CD4-positive, alpha-beta memory T cell (primary cell): ENCODE measurements at places on chromosomes 2 and 18. TPM values are rescaled to one million over a fixed set of nuclear protein-coding genes. Genes with fewer than 3 reads are reported as not detected.

Gene CFAP65
- not detected for total RNA-seq

Gene CSRNP3
- total RNA-seq = not detected

Gene ANKRD23
- 19.4 TPM for total RNA-seq

Gene FHL2
- 0.23 TPM for total RNA-seq

Gene XPO1
- 180 TPM for total RNA-seq

- no peak for DNase-seq
Observed at GRCh38 chr2:29780906-29781305, 140.5 kb downstream of the ALK start.

DNA sequence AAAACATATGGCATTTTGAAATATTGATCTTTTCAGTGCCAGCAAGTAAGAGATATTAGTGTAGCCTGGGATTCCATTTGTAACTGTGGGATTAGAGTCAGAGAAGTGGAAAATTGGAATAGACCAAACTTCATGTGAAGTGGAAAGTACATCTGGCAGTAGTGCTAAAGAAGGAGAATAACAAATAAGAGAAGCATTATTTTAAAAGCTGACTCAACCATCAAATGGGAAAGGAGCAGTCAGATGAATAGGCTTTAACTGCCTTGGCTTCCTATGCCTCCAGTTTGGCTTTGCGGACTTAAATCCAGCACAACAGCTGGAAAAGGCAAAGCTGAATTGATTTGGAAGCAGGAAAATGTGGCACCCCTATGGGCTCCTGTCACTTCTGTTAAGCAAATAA, 623.1 kb downstream of the TSN start:
- DNase-seq = no peak

- no peak for DNase-seq
Observed at GRCh38 chr2:38394903-38395341, 17.8 kb upstream of the ATL2 start.

DNA sequence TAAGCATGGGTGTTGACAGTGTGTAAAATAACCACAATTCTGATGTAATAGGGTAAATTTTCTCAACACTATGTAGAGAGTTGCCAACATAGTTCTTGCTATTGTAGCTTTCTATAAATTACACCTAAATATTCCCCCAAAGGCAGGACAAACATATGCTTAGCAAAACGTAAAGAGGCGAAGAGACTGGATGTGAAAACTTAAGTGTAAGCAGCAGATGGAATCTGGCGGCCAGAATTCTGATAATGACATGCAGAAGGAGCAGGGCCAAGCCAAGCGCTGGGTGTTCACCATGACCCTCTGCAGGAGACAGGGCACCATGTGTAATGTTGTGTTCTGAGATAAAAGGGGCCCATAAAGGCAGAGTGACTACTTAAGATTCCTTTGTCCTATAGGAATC, 105.2 kb upstream of the ZNF521 start:
- no peak for DNase-seq

DNA sequence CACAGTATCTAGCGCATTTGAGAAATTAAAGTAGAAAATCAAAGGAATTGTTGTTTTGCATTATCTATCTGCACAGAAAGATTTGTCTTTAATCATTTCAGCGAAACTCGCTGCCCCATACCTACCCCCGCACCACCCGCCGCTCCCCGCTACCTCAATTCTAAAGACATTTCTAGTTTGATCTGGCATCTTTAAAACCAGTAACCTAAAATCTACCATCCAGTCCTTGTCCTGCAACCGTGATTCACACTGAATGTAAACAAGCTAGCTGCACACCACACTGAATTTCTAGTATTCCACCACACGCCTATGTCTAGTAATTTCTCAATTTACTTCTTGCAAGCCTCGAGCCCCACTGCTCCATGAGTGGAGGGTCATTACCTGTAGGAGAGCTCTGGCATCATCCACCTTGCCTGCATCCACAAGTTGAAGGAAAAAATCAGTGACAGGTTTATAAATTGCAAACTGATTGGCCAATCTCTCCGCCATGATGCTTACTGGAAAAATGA, 60.1 kb downstream of the ABCG8 start:
- no peak for DNase-seq

GRCh38 chr2:47849368-47849767, 56.9 kb downstream of the FBXO11 start:
- no peak for DNase-seq

- no peak for DNase-seq
Observed at GRCh38 chr2:10332402-10333246, 29.9 kb downstream of the HPCAL1 start.

- DNase-seq = peak; percentile 81
Observed at GRCh38 chr2:27380626-27381545, at the start of gene ZNF513. TSS of gene ZNF513 (minus strand) at chr2:27380734. CDS start at chr2:27380526, 208 bp downstream.

- DNase-seq = no peak
Observed at GRCh38 chr2:147083664-147084063, 761.2 kb upstream of the ACVR2A start.

DNA sequence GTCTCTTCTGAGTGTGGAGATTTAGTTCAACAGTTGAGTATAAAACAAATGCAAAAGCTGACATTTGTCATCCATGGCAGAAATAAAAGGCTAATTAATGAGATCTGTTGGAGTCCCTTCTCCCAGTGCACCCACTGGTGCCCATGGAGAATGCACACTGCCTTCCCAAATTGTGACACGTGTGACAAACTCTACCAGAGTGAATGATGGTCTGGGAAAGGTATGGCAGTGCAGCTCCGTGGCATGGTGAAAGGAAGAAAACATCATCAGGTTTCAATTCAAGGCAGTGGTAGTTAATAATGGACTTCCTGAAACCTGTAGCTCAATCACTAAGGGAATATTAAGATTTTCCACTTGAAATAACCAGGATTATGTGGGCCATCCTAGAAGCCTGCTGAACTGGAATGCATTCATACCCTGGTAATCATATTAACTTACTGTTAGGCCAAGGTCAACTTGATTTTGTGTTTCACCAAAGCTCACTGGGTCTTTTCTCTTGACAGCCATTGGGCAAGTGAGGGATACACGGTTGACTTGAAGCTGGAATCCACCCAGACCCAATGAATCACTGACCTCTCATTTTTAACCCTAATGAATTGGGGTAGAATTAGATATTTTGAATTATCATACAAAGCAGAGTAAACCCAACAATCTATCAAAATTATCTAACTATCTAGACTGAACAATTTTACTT, 167.6 kb downstream of the AFF3 start:
- no peak for DNase-seq

DNA sequence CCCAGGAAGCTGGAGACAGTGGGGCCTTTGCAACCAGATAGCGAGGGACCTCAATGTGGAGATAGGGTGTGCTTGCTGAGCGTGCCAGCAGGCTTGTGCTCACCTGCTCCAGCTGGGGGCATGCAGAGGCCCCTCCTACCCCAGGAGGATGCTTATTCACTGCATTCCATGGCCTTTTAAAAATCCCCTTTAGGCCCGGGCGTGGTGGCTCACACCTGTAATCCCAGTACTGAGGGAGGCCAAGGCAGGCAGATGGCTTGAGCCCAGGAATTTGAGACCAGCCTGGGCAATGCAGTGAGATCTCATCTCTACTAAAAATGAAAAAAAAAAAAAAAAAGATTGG, 54.5 kb downstream of the ODC1 start:
- no peak for DNase-seq

DNA sequence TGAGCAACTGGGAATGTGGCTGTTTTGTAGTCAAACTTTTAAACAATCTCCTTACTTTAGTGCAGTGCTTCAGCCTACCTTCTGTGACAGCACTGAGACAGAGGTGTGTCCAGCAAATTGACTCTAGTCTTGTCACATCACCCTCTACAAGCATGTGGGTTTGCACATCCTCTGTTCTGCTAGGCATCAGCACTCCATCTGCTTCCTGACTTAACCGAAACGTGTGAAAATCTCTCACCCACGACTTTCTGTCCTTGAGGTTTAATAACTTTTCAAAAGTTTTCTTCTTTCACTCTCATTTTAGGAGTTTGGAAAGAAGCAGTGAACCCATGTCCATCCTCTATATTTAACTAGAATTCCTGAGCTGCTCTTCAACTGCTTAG, 42.6 kb downstream of the TTR start:
- no peak for DNase-seq

DNA sequence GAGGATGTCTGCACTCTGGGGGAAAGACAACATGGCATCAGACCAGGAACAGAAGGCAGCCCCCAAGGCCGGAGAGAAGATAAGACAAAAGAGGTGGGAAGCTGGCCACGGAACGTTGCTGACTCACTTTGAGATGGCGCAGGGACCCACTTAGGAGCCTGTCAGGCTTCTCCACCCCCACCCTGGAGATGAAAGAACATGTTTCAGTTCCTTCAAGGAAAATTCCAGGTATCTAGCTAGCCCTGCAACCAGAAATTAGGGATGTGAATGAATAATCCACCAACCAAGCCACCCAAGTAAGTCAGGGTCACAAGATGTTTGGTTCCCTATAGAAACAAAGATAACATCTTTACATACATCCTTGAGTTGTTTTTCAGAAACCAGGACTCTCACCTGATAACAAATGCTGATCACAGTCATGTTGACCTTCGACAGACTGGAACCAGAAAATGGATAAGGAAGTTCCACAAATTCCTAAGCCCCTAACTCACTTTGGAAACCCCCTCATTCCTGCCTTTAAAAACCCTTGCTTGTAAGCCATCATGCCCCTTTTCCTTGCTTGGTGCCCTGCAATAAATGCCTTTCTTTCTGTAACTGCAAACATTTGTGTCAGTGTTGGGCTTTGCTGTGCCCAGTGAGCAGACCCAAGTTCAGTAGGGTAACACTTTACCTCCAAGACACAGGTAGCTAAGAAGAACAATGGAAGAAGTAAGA, 31.9 kb downstream of the PSTPIP2 start:
- no peak for DNase-seq

- DNase-seq = no peak
Observed at GRCh38 chr2:152033011-152033925, 65.6 kb downstream of the CACNB4 start.

DNA sequence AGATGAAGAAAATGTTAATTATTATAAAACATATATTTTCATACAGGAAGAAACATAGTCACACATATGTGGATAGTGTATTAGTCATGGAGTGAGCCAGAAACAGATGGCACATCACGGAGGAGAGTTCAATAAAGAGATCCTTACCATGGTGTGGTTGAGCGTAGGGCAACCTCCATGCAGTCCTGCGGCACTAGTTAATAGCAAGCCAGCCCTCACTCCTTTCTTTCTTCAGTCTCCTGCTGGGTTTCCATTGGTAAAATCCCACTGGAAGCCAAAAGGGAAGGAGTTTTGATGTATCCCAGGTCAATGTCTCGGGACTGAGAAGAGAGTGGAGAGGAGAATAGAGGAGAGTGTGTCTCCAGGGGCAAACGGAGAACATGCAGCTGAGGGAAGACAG, 328.1 kb downstream of the NR4A2 start:
- no peak for DNase-seq

- no peak for DNase-seq
Observed at GRCh38 chr18:59810183-59810582, 89.6 kb upstream of the PMAIP1 start.

- DNase-seq = no peak
Observed at GRCh38 chr2:14737201-14737600, 104.7 kb downstream of the LRATD1 start.

- DNase-seq = peak; percentile 17
Observed at GRCh38 chr2:112583497-112584133, 794 bp upstream of the CHCHD5 start.

GRCh38 chr2:196966061-196966460, 39.6 kb upstream of the PGAP1 start:
- no peak for DNase-seq

DNA sequence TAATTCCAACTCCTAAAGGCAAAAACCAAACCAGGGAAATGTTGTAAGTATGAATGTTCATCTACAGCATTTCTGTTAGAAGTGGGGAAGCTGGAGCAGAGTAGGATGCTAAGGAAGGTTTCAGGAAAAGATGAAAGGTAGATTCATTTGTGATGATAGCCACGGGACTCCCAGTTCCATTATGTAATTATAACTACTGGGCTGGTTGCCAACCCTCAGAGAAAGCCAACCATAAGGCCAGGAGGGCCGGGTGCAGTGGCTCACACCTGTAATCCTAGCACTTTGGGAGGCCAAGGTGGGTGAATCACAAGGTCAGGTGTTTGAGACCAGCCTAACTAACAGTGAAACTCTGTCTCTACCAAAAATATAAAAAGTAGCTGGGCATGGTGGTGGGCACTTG, 288.9 kb upstream of the ETAA1 start:
- DNase-seq = no peak
